ENCODE measurements at places on chromosomes 6 and 20.

DNA sequence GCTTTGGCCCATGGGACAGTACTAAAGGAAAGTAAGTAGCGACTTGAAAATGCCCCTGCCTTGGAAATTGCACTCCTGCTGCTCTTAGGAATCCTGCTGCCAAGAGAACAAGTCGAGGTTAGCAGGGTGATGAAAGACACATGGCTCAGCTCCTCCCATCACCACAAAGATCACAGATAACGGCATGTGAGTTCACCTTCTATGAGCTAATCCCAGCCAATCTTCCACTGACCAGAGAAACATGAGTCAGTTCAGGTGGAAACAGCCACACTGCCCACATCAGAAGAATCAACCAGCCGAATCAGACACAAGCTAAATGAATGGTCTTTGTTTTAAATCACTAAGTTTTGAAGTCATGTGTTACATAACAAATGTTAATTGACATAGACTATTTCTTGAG, 106.3 kb downstream of the PRKN start:
- no peak for DNase-seq

DNA sequence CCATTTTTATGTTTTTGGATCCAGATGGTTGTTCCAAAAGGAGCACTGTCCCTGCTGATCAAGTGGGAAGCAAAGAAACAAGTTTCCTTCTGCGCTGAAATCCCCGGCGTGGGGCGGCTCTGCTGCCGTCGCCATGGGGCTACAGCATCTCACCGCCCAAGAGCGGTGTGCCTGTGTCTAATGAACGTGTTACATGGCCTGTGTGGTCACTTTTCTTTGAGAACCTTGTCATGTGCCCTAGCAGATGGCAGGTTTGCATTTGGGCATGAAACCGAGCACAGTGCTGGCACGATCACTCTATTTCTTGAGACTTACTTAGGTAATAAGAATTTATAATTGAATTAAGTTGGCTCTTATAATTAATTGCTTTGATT, 51.9 kb downstream of the ZDHHC14 start:
- DNase-seq: no peak

- DNase-seq: no peak
Observed at GRCh38 chr20:9516234-9516871, 2.0 kb downstream of the LAMP5 start.

DNA sequence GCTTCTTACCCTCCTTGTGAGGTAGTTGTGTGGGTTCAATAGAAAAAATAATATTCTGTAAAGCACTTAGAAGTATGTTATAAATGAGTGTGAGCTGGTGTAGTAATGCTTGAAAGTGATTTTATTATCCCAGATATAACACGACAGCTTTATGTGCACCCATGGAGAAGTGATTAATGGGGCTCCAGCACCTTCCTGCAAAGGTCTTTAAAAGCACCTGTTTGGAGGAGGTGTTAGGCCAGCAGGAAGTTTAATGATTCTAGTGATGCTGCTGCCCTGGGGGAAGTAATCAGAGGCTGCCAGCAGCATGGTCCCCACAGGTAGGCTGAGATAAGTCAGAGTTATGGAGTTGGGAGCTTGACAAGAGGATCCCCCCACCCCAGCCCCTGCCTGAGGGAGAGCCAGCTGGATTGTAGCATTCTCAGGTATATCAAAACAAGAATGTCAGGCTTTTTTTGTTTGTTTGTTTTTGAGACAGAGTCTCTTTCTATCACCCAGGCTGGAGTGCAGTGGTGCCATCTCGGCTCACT, 166.3 kb downstream of the PHACTR1 start:
- DNase-seq: no peak

DNA sequence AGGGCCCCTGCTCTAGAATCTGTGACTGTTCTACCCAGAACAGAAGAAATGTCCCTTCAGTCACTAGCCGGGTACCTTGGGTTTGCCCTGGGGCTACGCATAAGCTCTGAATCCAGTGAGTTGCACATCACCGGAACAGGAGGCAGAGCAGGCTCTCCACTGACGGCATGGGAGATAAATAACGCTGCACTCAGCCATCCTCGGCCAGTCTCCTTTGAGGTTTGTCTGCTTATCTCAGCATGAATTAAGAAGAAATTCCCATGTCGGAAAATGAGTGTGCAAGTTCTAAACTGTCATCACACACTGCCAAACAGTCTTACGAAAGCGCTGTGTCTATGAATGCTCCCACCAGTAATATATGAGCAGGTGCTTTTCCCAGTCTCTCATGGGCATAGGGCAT, 90.8 kb downstream of the FAM50B start:
- DNase-seq: no peak

- DNase-seq: no peak
Observed at GRCh38 chr6:63813566-63814120, 178.0 kb downstream of the PHF3 start.

GRCh38 chr6:151387175-151387970, 4.0 kb downstream of the ZBTB2 start:
- DNase-seq: no peak

GRCh38 chr6:15247500-15248450, 1.9 kb downstream of the JARID2 start:
- DNase-seq: no peak

DNA sequence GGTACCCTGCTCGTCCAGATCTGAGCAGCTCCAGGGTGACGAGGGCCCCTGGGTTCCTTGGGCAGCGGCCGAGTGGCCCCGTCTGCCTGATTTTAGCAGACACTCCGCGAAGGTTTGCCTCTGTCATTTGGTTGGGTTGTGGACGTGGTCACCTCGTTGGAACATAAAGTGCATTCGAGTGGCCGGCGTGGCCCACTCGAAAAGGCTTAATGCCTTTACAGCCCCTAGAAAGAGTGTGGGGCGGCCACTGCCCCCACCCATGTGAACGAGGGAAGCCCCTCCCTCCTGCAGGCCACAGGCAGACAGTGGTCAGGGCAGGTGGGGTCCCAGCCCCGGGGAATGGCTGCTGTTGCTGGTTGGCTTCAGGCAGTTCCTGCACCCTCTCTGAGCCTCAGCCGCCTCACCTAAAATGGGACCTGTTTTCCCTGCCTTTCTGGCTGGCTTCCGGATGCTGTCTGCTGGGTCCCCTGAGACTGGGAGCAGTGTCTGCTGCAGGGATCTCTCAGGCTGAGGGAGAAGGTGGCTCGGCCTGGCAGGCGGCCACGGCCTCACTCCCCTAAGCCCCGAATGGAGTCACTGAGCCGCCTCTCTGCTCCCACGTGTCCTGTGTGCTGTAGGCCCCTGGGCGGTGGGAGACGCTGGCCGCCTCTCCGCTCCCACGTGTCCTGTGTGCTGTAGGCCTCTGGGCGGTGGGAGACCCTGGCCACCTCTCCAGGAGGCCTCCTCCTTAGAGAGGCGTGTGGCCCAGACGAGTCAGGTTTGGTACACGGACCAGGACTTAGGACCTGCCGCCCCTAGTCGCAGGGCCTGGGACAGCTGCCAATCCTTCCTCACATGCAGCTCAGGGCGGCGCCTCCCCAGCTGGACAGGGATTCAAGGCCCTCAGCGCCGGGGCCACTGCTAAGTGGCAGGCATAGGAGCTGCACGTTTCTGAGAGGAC, 233.0 kb downstream of the ERMARD start:
- no peak for DNase-seq

DNA sequence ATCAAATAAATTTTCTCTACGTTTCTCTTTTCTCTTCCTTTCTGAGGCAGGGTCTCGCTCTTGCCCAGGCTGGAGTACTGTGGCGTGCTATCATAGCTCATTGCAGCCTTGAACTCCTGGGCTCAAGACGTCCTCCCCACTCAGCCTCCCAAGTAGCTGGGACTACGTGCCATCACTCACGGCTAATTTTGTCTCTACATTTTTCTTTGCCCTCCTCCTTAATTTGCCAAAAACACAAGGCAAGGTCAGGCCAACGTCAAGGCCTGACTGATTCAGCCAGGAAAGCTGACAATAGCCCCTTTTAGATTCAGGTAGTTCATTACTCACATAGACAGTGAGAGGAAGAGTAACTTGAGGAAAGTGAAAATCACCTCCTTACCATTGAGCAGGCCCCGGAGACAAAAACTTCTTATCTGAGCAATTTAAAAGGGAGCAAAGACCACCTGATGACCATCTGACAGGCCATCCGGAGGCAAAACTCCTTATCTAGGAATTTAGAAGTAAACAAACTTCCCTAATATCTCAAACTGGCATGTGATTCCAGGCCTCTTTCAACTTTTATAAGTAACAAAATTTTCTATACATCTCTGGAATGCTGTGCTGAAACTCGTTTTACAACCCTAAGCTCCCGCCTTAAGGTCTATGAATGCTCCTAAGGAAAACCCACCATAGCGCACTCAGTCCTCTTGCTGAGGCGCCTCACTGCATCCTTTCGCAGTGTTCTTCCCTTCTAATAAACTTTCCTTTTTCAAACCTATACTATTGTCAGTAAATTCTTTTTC, 42.1 kb upstream of the SRPK1 start:
- DNase-seq: no peak

GRCh38 chr20:57928181-57928967, 218.6 kb upstream of the PMEPA1 start:
- DNase-seq: peak; percentile 36

DNA sequence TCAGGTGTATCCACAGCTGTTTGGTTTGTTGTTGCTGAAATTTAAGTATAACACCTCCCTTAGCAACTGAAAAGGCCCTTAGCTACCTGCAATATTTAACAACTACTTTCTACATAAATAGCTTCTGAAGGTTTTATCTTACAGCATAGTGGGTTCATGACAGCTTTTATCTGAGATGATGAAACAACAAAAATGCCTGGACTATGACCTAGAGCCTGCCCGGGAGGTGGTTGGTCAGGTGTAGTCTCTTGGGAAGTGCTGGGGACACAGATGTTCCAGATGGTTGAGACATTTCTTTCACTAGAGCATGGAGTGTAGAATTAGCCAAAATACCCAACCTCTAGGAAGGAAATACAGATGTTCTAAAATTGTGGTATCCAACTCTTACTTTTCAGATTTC, 705.4 kb downstream of the MAFB start:
- DNase-seq: no peak

DNA sequence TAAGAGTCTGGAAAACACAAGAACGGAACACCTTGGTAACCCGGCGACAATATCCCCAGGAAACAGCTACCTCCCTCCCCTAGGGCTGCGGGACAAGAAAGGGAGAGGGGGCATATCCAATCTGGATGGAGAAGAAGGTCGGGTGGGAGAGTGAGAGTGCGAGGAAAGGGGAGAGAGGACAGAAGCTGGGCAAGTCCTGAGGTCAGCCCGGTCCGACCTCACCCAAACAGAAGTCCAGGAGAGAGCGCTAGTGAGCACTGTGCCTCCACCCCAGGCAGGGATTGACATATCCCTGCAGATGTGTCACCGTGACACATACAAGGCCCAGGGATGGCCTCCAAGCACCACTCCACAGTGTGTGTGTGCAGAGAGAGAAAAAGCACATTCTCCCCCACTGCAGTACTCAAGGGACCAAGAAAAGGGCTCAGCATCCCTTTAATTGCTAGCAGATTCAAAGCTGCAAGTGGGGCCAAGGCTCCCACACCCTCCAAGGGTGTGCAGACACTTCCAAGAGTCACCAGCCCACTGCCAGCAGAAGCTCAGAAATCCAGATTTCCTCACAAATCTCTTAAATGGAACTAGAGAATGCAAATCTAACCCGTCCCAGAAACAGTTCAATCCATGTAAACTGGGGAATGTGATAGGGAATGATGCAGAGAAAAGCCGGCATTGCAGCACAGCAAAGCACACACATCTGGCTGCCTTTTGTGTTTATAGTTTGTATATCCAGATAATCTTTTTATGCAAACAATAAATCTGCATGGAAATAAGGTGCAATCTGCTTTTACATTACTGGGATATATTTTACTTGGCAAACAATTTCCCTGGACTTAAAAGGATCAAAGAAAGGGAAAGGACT, 3.1 kb downstream of the PXDC1 start:
- DNase-seq: peak; percentile 80

DNA sequence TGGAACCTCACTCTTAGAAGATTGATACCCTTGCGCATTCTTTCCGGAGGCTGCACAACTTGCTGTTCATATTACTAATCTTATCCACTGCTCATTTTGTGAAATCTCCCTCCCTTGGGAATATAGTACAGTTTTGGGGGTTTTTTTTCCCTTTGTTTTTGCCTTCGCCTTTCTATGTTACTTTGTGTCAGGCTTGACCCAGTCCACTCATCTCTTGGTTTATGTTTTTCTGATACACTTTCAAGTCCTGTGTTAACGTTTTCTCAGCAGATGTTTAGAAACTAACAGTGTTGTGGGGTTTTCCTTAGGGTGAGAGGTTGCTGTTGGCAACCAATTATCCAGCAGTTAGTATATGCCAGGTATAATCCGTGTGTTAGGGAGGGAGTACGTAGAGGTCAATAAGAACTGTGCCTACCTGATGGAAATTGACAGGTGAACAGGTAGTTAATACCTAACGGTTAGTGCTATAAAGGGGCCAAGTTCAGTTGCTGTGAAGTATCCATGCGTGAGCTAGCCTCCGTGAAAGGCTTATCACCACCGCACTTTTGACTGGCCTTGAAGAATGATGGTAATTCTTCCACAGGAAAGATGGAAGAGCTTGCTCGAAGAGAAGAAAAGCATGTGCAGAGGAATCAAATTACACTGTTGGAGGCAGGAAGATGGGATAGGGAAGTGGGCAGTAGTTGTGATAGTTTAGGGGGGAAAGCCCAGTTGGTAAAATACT, 1.4 kb downstream of the NFYA start:
- no peak for DNase-seq

GRCh38 chr6:257031-257725, 35.1 kb upstream of the DUSP22 start:
- DNase-seq: no peak

DNA sequence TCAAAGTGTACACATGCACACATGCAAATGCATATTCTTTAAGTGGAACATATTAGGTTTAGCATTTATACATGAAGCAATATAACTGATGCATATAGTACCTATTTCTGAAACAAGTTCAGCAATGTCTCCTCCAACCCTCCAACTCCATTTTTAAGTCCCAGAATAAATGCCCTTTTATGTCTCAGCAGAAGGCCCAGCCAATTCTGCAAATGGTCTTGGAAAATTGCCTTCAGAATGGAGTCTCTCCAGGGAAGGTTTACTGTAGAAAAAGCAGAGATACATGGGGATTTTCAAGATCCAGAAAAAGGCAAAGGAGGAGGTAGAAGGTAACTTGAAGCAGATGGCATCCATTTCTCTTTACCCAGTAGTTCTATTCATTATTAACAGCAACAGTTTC, 633.3 kb downstream of the MAFB start:
- DNase-seq: no peak

GRCh38 chr6:145733810-145734209, 1.5 kb downstream of the EPM2A start:
- DNase-seq: no peak

- DNase-seq: no peak
Observed at GRCh38 chr20:31562241-31562640, 42.8 kb upstream of the ID1 start.

DNA sequence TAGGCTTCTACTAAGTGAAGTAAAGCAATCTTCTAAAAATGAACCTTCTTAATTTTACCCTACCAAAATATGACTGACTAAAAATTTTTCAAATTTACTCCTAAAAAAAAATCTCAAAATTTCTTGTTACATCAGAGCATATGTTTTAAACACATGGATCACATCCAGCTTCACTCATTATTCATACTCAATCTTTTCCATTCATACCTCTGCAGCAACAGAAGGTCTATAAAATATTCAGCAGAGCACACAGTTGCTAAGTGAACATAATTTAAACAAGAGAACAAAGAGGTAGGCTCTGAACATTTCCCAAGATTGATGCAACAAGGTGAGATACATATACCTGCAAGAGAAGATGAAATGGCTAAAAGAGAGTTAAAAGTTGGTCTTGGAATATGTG, 213.9 kb downstream of the SOD2 start:
- DNase-seq: no peak
